ENCODE measurements at places on chromosomes 3 and 15.
A peak's percentile ranks its signal among the peaks of the same experiment; 100 is the strongest.

DNA sequence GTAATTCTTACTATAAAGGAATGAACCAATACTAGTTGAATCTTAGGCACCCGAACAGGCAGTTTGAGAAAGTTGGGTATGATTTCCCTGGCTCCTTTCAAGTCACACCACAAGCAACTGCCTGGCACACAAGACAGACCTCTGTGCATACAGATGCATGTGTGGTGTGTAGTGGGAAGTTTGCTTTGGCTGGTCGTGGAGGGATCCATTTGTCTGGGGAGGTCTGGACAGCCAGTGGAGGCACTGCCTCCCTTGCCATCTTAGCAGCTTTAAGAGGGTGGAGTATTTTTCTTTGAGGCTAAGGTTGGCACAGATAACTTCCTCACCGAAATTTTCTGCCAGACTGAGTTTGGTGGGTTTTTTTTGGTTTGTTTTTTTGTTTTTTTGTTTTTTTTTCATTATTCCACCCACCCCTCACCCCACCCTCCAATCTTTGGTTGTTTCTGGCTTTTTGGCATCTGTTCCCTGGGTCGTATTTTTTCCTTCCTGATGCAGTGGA, 97.1 kb downstream of the TMEM212 start:
- H3K4me3 ChIP-seq, result peak overlapping the region; percentile 59
- H3K4me1 ChIP-seq, result peaks cover 11% of the 10 kb centered on the region
- H3K36me3 ChIP-seq, result no peaks in the 10 kb centered on the region
- no peak for DNase-seq
- no peak overlapping the region for H3K27ac ChIP-seq

GRCh38 chr15:42149493-42150218, 6.8 kb downstream of the PLA2G4F start:
- H3K27ac ChIP-seq, result no peak overlapping the region
- DNase-seq, result no peak
- no peak overlapping the region for H3K4me3 ChIP-seq
- H3K27me3 ChIP-seq, result no peaks in the 10 kb centered on the region
- H3K36me3 ChIP-seq, result no peaks in the 10 kb centered on the region

DNA sequence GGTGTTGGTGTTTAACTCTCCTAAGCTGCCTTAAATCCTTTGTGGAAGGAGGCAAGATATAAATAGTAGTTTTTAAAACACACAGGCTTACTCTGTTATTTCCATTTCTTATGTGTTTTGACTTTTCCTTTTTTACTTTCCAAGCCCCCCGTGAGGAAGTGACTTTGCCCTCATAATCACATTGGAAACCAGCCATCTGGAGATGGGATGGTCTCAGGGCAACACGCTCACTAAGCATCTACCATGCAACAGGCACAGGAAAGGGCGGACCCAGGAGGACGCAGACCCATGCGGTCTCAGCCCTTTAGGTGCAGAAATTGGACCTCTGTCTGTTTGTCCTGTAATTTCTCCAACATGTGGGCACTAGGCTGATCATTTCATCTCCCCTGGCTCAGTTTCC, 115.7 kb downstream of the PDZRN3 start:
- no peak for DNase-seq
- no peaks in the 10 kb centered on the region for H3K36me3 ChIP-seq
- H3K27ac ChIP-seq, result no peak overlapping the region
- H3K4me3 ChIP-seq, result no peak overlapping the region
- peaks cover 5% of the 10 kb centered on the region for H3K27me3 ChIP-seq

- no peaks in the 10 kb centered on the region for H3K36me3 ChIP-seq
- no peaks in the 10 kb centered on the region for H3K4me1 ChIP-seq
- H3K27ac ChIP-seq, result no peak overlapping the region
- H3K4me3 ChIP-seq, result no peak overlapping the region
- H3K27me3 ChIP-seq, result no peaks in the 10 kb centered on the region
Observed at GRCh38 chr3:107884719-107885460, 205.9 kb downstream of the CD47 start.

DNA sequence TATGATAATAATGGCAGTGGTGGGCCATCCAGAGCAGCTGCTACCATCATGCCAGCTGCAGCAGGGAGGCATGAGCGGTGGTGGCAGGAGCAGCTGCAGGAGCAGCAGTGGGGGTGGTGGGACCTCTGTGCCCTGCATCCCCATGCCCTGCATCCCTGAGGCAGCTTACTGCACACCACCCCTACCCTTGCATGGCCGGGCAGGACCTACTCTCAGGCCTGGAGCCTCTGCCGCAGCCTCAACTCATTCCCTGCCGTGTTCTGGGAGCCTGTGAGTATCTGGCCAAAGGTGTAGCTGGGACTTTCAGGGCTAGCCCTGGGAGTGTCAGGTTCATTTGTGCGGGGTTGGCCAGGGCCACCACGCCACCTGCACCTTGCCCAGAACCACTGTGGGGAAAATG, 3.3 kb upstream of the XCR1 start:
- no peak for DNase-seq
- H3K4me1 ChIP-seq, result no peaks in the 10 kb centered on the region
- H3K27me3 ChIP-seq, result no peaks in the 10 kb centered on the region
- no peak overlapping the region for H3K27ac ChIP-seq
